ENCODE measurements at places on chromosomes 11 and 22. TPM values are rescaled to one million over a fixed set of nuclear protein-coding genes. Genes with fewer than 3 reads are reported as not detected.

DNA sequence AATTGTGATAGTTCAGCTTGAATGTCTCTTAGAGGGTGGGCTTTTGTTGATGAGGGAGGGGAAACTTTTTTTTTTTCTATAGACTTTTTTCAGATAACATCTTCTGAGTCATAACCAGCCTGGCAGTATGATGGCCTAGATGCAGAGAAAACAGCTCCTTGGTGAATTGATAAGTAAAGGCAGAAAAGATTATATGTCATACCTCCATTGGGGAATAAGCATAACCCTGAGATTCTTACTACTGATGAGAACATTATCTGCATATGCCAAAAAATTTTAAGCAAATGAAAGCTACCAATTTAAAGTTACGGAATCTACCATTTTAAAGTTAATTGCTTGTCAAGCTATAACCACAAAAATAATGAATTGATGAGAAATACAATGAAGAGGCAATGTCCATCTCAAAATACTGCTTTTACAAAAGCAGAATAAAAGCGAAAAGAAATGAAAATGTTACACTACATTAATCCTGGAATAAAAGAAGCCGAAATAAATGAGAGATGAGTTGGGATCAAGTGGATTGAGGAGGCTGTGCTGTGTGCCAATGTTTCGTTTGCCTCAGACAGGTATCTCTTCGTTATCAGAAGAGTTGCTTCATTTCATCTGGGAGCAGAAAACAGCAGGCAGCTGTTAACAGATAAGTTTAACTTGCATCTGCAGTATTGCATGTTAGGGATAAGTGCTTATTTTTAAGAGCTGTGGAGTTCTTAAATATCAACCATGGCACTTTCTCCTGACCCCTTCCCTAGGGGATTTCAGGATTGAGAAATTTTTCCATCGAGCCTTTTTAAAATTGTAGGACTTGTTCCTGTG, 3.9 kb downstream of the MALAT1 start:
- DNase-seq: no peak

GRCh38 chr22:46586531-46587011, 33.6 kb upstream of the GRAMD4 start:
- DNase-seq: no peak

- DNase-seq: no peak
Measured at GRCh38 chr22:33873186-33873585, 47.1 kb downstream of the LARGE1 start.

DNA sequence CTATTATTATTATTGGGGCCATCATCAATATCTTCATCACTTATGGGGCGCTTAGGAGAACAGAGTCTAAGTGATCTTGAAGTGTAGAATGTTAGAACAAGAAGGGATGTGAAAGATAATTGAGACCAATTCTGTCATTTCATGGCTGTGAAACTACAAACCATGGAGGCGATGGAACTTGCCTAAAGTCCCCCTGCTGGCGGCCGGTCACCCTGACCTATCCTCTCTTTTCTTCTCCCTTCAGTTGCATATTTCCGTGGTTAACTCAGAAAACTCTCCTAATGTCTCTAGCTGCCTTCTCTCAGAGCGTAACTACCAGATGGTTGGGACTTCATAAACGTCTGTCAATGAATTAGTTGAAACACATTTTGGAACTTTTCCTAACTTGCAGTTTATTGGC, 6.6 kb upstream of the OR4B1 start:
- DNase-seq: no peak

DNA sequence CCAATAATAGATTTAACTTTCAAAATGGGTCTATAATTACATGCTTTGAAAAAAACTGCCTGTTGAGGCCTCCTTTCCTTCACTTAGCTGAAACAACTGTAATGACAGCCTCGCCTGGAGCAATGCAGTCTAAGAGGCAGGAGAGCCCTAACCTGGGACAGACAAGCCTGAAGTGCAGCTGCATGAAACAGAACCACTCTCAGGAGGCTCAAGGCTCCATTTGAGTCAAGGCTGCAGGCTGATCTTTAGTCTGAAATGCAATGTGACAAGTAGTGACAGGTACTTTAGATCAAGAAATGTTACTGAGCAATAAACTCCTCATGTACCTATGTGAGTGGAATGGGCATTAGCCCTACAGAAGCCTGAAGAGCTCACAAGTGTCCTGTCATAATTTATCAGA, 414.0 kb upstream of the LUZP2 start:
- no peak for DNase-seq

FOLR1 gene
- 1.3 TPM for total RNA-seq

IFITM10 gene
- 0.74 TPM for total RNA-seq

All from H7 (cell line).